ENCODE measurements at places on chromosomes 16 and 17.

- DNase-seq, result no peak
Measured at GRCh38 chr16:22683730-22684573, 130.0 kb upstream of the HS3ST2 start.

GRCh38 chr16:87140211-87141200 lies 176.7 kb downstream of the C16orf95 start:
- DNase-seq, result no peak

GRCh38 chr16:85296859-85297660 lies 184.8 kb upstream of the CIBAR2 start:
- no peak for DNase-seq

DNA sequence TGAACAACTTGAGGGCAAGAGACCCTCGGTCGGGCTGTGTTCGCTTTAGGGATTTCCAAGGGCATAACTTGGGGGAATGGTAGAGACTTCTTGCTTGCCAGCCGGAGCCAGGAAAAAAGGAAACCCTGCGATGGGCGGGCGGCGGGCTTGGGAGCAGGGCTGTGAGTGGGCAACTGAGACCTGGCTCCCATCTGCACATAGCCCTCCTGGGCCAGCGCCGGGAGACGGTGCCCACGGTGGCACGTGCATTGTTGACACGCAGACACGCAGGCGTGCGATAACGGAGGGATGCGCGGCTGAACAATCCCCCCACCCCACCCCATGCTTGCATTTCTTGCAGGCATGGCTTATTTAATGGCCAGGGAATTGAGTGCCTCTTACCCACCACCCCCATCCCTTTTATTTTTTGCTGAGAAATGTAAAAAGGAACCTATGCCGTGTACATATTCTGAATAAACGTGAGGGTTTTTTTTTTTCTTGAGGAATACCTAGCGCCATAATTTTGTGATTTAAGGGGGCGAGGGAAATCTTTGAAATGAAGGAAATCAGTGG lies 17.1 kb upstream of the ZFHX3 start:
- no peak for DNase-seq

DNA sequence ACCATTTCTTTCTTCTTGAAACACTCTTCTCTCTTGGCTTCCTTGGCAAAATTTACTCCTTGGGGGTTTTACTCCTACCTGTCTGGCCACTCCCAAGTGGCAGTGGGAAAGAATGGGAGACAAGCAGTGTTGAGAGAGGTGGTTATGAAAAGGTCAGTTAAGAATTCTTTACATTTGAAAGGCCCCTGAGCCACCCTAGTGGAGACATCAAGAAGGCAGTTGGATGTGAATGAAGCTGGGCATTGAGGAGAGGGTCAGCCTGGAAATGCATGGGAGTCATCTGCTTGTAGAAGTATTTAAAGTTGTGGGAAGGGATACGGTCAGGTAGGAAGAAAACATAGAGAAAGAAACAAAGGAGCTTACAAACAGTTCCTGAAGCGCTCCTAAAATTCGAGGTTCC lies 42.3 kb upstream of the CCNF start:
- DNase-seq, result no peak

Measured in hindlimb muscle (tissue), 1 donor.